ENCODE measurements at places on chromosomes 11 and 22.
A peak's percentile ranks its signal among the peaks of the same experiment; 100 is the strongest.

GRCh38 chr11:113697756-113698407, 8.2 kb downstream of the TMPRSS5 start:
- peak; percentile 22 for DNase-seq

GRCh38 chr11:12811861-12812260, 137.6 kb downstream of the TEAD1 start:
- DNase-seq = no peak

GRCh38 chr11:6604081-6604626, 580 bp downstream of the ILK start:
- peak; percentile 55 for DNase-seq

DNA sequence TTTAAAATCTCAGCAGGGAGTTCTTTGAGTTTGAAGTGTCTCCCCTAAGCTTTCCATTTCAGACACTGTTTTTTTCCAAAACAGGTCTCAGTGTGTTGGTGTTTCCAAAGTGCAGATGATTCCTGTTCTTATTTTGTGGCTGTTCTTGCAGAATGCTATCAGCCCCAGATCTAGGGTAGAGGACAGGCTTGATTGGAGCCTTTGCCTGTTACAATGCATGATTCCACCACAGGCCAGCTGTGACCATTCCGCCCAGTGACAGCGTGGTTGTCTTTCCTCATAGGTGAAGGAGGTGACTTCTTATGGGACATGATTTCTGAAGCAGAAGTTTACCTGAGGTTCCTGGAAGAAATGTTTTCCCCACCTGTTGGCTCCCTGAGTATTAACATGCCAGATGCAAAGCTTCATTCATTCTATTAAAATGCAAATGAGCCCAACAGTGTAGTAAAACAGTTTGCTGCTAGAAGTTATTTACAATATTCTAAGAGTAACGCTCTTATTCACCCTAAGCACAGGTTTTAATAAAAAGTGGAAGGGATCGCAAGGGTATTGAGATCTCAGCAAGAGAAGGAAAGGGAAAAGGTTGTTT, 36.9 kb upstream of the BIRC3 start:
- DNase-seq = no peak

DNA sequence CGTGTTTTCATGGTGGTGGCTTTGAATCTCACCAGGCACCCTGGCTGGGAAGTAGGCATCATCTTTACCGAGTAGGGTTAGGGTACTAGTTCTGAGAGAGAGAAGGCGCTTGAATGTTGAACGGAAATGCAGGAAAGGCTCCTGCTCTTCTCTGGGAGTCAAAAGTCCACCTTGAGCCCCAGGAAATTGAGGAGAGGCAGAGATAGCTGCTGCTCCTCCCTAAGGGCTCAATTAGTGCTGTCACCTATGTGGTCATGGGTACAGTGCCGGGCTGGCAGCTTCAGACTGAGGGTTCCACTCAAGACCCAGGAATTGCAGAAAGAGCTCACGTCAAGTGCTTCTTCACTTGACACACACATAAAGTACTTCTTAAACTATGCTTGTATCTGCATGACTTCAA, 1.7 kb downstream of the CCDC157 start:
- no peak for DNase-seq

DNA sequence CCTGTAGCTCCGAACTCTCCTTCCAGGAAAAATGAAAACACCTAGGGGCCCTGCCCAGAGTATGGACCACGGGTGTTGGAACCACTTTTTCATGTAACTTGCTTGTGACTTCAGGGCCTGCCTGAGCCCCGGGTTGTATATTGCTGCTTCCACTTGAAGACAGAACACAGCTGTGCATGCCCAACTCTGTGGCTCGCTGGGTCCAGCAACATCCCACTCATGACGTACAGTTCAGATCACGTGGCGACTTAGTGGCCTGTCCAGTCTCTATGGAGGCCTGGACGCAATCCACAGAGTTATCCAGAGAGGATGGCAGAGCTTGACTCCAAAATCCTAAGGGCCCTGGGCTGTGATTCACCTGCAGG, 6.8 kb downstream of the C11orf21 start:
- no peak for DNase-seq

GRCh38 chr22:36366291-36366708, 21.5 kb downstream of the MYH9 start:
- peak; percentile 76 for DNase-seq
